Ureter (tissue), 1 donor: ENCODE measurements at places on chromosomes 4 and X.

GRCh38 chr4:41692717-41693345 lies 55.7 kb downstream of the PHOX2B start:
- peak; percentile 47 for DNase-seq

DNA sequence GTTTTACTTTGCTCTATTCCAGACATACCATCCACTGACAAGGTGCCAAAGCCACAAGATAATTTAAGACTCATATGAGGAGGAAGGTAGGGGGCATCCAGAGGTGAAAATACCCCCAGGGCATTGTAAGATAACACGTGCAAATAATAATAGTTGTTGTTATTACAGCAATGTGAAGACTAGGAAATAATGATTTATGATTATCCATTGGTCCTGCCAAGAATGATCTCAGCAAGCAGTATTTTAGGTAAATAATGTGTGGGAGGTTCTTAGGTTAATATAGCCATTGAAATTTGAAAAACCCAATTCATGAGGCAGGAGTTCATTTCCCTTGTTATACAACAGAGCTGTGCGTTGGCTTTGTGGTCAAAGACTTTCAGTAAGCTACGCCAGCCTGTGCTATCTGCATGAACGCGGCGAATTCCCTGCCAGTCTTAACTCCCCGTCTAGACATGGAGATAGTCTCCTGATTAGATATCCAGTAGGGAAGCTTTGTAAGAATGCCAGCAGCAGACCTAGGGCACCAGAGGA lies 47.2 kb upstream of the MXRA5 start:
- no peak for DNase-seq

- no peak for DNase-seq
These were observed 133.4 kb upstream of the TTC29 start for GRCh38 chr4:147078875-147079658.

DNA sequence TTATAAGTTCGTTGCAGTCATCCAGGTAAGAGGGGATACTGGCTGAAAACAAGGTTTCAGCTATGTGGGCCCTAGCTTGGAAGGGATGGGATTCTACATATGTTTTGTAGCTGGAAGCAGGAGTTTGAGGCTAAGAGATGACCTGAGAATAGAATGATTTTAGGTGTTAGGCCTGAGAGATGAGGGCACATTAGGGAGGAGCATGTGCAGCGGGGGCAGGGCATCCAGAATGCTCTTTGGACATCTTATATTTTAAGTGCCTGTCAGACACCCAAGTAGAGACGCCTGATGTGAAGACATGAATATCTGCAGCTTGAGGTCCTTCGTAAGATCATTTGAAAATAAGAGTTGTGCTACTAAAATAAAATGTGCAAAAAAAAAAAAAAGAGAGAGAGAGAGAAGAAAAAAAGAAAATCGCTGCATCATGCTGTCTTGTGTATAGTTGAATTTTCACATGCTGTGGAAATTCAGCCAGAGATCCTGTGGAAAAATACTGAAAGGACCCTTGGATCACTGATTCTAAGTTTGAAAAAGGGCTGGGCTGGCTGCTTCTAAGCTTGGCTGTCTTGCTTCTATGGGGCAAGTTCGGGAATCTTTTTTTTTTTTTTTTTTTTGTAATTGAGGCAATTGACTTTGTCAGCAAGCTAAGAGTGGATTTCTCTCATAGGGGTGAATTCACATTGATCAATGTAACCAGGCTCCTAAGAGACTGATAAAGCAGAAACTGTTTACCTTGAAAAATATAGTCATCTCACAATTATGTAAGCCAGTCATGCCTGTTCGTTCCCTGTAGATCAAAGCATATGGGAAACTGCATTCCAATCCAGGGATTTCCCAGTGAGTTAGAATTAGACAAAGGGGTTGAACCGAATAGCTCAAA lies 341.0 kb upstream of the GATB start:
- no peak for DNase-seq

GRCh38 chr4:182023469-182023868 lies 219.7 kb upstream of the TENM3 start:
- no peak for DNase-seq

DNA sequence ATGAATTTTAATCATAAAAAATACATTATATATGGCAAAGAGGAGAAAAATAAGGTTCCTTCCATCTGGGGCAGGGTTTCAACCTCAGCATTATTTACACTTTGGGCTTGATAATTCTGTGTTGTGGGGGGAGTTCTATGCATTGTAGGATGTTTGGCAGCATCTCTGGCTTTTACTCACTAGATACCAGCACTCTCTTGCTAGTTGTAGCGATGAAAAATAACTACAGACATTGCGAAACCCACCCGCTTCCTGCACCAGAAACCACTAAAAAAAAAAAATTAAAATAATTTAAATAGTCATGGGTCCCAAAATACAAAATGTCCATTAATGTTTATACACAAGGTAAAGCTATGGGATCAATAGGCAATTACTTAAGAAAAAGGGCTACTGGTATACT lies 52.7 kb downstream of the PPP3CA start:
- DNase-seq = no peak

GRCh38 chr4:147975933-147976928 lies 244.3 kb downstream of the ARHGAP10 start:
- no peak for DNase-seq

DNA sequence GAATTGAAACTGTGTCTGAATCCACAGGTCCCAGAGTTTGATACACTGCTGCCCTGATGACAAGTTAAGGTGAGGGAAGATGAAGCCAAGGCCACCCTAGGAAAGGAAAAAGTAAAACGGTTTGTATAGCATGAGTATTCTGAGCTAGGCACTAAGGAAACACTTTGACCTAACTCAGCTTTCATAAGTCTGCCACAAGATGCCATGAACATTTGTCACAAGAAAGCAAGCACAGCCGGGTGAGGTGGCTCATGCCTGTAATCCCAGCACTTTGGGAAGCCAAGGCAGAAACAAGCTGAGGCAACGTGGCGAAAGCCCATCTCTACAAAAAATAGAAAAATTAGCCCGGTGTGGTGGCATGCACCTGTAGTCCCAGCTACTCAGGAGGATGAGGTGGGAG lies 34.2 kb downstream of the ELOVL6 start:
- no peak for DNase-seq

DNA sequence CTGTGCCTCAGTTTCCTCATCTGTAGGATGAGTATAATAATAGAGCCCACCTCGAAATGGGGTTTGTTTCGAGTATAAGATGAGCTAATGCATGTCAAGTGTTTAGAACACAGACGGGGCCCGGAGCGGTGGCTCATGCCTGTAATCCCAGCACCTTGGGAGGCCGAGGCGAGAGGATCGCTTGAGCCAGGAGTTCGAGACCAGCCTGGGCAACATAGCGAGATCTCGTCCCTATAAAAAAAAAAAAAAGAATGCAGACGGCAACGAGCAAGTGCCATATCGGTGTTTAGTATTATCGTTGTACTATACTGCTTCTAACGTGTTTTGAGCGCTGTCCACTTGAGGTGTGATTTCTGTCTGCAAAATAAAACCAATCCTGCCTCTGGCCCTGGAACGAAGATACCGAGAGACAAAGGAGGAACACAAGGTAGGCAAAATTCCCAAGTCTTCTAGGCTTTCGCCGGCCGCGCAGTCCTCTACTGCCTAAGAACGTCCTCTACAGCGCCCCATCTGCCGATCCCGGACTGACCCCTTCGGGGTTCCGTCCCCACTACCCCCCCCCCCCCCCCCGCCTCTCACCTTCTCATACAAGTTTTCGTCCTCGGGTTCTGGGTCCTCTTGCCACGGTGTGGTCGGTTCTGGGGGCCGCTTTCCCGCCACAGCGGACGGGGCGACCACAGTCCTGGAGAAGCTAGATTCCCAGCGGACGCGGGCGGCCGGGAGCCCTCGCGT lies 442 bp downstream of the NDUFB11 start:
- DNase-seq = peak; percentile 48

GRCh38 chr4:153919667-153920066 lies 130.8 kb upstream of the SFRP2 start:
- DNase-seq = no peak

DNA sequence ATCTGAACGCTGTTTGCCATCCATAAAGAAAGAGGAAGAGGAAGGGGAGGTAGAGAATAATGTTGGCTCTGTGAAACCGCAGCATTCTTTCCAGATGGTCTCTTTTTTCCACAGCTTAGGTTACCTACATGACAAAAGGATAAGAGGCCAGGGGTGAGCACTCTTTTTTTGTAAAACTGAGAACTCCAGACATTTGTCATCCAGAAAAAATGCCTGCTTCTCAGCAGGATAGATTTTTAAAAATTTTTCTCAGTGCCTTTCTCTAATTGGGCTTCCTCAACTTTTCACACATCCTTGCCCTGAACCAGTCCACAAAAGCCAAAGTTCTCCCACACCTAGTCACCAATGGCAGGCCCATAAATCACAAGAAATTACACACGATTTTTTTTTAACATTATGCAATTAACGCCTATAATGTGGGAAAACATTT lies 158.1 kb upstream of the TENM3 start:
- no peak for DNase-seq

GRCh38 chrX:126770179-126770578 lies 49.4 kb upstream of the PRR32 start:
- no peak for DNase-seq

GRCh38 chrX:30612250-30612655 lies 34.7 kb upstream of the TASL start:
- no peak for DNase-seq

DNA sequence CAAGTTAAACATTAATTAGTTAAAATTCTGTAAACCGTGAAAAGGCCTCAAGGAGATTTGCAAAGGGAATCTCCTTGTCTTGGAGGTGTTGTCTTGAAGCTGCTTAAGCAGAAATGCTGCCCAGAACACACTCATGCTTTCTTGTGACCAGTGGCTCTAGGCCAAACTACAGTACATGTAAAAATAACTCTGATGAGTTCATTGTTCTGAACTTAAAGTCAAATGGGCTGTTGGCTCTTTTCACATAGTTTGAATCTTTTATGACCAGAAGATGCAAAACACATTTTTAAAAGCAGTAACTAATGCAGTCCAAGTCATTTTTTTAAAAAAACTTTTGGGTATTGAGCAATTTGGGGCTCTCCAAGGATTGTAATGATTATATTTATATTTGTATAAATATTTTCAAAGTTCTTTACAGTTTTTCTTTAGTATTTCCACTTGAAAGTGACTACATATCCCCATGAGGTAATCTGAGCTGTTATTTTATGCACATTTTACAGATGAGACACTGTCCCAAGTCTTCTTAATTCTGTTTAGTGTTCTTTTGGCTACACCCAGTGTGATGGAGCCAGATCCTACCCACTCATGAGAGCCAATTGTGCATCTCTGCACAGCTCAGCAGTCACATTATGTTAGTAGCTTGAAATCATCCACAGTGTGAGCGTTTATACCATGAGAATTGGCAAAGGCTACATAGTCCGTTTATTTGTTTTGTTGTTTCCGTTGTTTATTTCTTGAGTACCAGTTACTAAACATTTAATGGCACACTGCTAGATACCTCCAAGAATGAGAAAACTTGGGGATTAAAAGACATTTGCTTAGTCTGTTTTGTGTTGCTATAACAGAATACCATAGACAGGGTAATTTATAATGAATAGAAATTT lies 112.8 kb upstream of the ATXN3L start:
- DNase-seq = peak; percentile 48

- DNase-seq = peak; percentile 65
These were observed 17.6 kb downstream of the FGFBP1 start for GRCh38 chr4:15920723-15921591.

DNA sequence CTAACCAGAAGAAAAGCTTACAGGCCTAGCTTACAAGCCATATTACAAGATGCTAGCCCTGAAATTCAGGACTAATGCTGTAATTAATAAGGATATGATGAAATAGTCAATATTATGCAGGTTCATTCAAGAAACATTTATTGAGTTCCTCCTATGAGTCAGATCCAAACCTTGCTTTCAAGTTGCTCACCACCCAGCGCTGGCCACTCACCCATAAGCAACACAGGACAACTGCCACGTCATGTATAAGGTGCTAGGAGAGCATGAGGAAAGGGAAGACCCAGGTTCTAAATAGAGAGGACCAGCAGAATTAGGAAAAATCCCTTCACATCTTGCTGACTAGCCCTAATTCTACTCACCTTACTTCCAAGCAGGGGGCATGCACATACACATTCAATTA lies 23.3 kb downstream of the MAML3 start:
- peak; percentile 74 for DNase-seq

DNA sequence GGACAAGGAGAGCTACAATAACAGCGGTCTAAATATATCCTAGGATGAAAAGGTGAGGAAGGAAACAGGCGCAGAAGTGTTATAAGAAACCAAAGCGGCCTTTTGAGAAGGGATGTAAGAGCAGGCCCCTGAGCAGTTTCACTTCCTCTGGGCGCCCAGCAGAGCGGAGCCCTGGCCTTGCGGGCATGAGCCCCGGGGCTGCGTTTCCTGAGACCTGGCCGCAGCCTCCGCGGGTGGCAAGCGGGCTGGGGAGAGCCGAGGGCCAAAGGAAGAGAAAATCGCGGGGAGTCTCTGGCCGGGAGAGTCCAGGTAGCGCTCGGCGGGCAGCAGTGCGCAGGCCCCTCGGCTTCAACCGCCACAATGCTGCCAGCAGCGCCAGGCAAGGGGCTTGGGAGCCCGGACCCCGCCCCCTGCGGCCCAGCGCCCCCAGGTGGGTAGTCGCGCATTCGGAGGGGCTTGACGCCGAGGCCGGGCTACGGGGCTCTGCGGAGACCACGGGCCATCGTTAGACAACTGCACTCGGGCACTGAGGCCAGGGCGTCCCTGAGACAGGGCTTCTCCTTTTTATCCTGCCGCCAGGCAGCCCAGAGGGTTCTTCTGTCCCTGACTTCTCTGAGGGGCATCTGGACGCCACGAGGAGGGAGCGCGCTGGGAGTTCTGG lies at the start of gene BANK1:
TSS of gene BANK1 (plus strand) at position 210 of the 661 bp plus-strand sequence. CDS start at position 361, 151 bp downstream.
- DNase-seq = peak; percentile 47

DNA sequence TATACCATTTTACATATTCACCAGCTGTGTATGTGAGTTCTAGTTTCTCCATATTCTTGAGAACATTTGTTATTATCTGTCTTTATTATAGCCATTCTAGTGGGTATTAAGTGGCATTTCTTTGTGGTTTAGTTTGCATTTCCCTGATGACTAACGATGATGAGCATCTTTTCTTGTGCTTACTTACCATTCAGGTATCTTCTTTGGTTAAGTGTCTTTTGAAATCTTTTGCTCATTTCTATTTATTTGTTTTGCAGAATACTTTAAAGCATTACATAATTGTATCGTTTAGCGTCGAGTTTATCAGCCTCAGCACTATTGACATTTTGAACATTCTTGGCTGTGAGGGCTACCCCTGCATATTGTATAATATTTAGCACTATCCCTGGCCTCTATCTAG lies 85.4 kb downstream of the FRMPD4 start:
- no peak for DNase-seq

- DNase-seq = no peak
These were observed 17.4 kb downstream of the CETN2 start for GRCh38 chrX:152813206-152813605.

GRCh38 chr4:173288698-173289352 lies 45.3 kb downstream of the HMGB2 start:
- no peak for DNase-seq

DNA sequence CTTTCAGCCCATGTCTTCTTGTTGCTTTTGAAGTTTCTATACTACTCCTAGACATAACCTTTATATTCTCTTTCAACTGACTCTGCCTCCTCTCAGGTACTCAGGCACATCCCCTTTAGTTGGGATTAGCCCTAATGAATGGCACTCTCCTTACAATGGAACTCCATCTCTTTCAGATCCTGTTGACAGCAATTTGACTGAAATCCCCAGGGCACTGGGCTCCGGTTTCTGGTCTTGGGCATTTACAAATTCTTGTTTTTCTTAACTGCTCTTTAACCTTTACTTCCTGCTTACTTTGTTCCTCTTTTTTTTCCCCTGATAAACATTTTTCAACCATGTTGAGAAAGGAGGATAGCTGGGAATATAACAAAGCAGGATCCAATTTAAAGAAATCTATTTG lies 68.9 kb downstream of the ENOX2 start:
- no peak for DNase-seq
